ENCODE measurements at places on chromosomes 11 and 22. TPM values are rescaled to one million over a fixed set of nuclear protein-coding genes. Genes with fewer than 3 reads are reported as not detected.

Gene PAMR1
- polyA plus RNA-seq, result 0.37 TPM

Gene HDAC10
- polyA plus RNA-seq, result 14.0 TPM

Gene TMPRSS5
- 0.11 TPM for polyA plus RNA-seq

Gene SPI1
- polyA plus RNA-seq, result not detected

Gene OR6A2
- polyA plus RNA-seq, result not detected

Gene HOATZ
- not detected for polyA plus RNA-seq
